ENCODE measurements at places on chromosomes 11 and 22. TPM values are rescaled to one million over a fixed set of nuclear protein-coding genes. Genes with fewer than 3 reads are reported as not detected.
A peak's percentile ranks its signal among the peaks of the same experiment; 100 is the strongest.

GRCh38 chr22:19527321-19527721 is 3.1 kb upstream of the CLDN5 start:
- DNase-seq: no peak

DNA sequence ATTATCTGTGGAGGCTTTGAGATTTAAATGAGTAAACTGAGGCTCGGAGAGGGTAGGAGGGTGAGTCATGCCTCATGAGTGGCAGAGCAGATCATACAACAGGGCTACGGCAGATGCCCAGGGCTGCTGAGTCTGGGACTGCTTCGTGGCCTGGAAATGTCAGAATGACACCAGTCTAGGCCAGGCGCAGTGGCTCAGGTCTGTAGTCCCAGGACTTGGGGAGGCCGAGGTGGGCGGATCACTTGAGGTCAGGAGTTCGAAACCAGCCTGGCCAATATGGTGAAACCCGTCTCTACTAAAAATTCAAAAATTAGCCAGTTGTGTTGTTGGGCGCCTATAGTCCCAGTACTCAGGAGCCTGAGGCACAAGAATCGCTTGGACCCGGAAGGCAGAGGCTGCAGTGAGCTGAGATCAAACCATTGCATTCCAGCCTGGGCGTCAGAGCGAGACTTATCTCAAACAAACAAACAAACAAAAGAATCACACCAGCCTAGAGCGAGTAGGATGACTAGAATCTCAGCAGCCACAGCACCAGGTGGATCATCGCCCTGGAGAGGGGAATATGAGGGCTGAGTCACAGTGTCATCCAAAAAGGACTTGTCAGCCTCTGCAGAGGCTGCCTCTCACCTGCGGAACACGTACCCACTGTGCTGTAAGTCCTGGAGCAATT is 48.6 kb upstream of the ADA2 start:
- DNase-seq: no peak

DNA sequence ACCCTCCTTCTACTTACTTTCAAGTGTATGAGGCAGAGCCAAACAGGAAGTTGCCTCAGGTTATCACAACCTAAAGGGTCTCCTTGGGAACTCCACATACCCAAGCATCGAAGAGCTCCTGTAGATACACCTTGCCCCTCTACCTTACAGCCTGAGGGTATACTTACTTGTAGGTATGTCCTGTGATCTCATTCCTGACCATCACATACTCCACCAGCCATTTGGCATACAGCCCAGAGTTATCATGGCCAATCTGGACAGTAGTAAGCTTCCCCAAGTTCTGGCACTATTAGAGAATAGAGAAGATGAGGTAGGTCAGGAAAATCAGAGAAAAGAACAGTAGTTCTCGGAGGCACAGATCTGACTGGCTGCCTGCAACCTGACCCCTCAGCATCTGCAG is 53.4 kb upstream of the SCUBE2 start:
- DNase-seq: no peak

PRG3 gene
- not detected for total RNA-seq

GRCh38 chr11:8688414-8689362 is 6.1 kb downstream of the RPL27A start:
- peak; percentile 96 for DNase-seq

GRCh38 chr22:45212306-45212709 is 28.4 kb downstream of the KIAA0930 start:
- peak; percentile 53 for DNase-seq

DNA sequence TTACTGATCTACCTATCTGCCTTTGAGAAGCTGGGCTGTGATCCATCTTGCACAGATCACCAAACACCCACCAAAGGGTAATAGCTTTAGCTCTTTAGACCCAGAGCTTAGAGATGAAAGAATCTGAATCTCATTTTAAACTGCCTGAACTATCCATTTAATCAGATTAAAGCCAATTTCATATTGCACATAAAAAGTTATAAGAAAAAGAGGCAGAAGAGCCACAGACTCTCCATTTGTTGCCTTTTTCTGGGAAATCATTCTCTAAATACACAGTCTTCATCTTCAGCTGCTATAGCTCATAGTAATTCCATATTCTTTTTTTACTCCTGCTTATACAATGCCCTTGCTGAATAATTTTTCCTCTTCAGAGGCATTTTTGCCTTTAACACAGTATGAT is 271.2 kb downstream of the DLG2 start:
- DNase-seq: no peak

ZNF214 gene
- 1.9 TPM for total RNA-seq

ACRV1 gene
- not detected for total RNA-seq

- DNase-seq: peak; percentile 73
These were observed 38.3 kb downstream of the PIK3IP1 start for GRCh38 chr22:31253949-31254348.

SLC22A9 gene
- total RNA-seq: 0.22 TPM

GUCY1A2 gene
- 1.2 TPM for total RNA-seq

SYCE3 gene
- total RNA-seq: not detected

DNA sequence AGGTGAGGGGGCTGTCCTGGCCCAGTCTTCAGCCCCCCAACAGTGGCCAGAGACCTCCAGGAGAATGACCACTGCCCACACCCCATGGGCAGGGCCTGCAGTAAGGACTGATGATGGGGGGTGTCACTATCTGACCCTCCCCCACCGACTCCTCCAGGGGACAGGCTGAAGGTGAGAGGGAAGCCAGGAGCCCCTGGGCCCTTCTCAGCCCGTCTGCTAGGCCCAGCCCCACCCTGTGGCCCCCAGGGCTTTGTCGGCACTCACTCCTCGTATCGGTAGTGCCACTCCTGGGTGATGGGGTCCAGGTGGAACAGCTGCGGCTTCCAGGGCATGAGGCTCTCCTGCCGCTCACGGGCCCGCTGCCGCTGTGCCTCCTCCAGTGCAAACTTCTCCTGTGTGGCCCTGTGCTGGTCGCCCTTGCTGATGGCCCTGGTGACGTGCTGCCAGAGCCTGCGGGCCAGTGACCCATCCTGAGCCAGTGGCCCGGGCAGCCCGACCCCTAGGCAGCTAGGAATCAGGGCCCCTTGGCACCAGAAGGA is 35.4 kb upstream of the CARS1 start:
- no peak for DNase-seq

LINC01488 gene
- not detected for total RNA-seq

DNA sequence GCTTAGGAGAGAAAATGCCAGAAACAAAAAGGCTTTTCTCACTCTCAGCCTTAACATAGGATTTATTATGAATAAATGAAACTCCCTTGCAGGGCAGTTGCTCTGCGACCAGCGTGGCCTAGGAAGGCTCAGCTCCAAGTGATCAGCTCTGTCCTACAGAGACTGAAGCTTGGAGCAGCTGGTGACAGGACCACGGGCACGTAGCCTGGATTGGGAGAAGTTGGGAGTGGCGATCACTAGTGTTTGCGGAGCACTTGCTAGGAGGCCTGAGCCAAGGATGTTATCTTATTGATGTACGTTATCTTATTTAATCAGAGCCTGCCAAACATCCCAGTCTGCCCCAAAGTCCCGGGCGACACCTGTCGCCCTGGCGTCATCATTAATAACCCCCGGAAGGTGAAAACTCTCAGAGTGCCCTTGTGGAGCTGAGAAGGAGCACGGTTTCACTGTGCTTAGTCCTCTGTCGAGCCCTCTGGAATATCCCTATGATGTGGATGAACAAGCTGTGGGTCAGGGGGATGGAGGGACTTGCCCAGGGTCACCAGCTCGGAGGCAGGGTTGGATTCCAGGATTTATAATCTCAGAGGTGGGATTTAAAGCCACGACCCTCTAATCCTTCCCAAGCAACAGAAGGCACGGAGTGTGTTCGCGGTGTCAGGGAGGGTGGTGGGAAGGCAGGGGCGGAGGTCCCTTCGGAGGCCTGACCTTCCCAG is 40.8 kb upstream of the SMIM38 start:
- DNase-seq: no peak

DNA sequence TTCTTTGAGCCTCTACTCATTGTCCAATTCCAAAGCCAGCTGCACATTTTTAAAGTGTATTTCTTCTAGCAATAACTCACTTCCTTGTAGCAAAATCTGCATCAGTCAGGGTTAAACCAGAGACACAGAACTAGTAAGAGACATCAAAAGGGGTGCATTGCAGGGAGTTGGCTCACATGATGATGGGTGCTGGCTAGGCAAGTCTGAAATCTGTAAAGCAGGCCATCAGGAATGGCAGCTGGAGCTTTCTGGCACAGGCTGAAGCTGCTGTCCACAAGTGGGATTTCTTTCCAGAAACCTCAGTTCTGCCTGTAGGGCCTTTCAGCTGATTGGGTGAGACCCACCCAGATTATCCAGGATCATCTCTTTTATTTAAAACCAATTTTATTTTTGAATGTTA is 698.1 kb downstream of the NTM start:
- DNase-seq: no peak

OR5D13 gene
- total RNA-seq: not detected

DNA sequence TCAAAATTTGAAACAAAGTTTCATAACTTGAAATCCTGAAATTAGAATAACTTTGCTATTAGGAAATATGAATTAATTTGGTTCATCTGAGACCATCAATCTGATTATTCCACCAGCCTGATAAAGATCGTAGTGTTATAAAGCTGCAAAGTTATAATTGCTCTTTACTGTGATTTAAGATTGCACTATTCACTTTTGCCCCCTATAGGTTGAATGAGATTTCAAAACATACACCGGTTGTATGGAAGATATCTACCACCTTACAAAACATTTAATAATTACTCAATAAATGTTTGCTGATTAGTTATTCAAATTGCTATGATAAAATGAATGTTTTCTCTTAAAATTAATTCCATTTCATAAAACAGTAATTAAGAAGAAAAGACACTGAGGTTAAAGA is 26.1 kb downstream of the APIP start:
- DNase-seq: no peak

DNA sequence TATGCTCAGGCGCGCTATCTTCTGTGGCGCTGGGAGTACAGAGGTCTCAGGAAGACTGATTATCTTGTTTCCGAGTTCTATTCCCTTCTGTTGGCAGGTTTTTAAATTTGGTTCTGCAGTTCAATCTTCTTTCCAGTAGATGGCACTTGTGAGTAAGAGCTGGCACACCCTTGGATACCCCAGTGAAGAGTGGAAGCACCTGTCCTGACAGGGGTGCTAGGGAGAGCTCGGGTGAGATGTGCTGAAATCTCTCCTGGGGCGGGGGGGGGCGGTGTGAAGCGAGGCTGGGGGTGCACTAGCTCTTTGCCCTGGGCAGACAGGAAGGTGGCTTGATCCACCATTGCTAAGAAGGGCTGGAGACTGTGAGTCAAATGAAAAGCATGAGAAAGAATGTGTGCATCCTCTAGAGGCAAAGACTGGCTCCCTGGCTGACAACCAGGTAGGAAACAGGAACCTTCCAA is 679.9 kb upstream of the CCDC179 start:
- DNase-seq: peak; percentile 30

OR5M10 gene
- not detected for total RNA-seq

DNA sequence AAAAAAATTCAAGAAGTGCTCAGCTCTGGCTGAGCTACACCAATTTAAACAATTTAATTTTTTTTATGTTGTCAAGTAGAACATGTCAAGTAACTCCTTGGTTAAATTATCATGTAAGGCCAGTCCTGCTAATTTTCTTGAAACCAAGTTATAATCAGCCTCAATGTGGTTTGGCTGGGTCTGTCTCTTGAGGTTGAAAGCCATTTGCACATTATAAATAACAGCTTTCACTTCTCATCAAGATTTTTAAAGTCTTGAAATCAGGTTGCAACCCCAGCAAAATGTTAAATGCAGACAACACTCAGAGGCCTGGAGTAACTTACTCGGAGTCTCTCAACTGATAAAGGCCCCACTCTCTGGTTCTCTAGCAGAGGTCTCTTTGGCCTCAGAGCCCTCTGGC is 324.4 kb downstream of the BRD1 start:
- no peak for DNase-seq

DNA sequence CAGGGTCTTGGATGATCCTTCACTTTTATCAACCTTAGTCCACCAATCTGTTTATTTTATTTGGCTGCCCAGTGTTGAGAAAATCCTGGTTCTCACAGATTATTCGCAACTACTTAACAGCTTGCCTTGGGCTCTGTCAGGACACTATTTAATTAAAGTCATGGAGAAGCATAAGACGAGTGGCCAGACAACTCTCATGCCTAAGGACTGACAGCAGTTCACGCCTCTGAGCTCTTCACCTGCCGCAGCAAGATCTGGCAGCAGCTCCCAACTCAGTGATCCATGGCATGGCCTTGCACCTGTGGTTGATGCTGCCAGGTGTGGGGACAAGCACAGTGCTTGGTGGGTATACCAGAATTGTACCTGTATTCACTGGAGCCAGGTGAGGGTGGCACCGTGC is 37.8 kb downstream of the HIRA start:
- DNase-seq: no peak

- peak; percentile 19 for DNase-seq
These were observed 9.4 kb downstream of the PLAAT2 start for GRCh38 chr11:63553759-63554158.

- DNase-seq: no peak
These were observed 200.3 kb downstream of the C11orf91 start for GRCh38 chr11:33500332-33500731.

SCGB1A1 gene
- not detected for total RNA-seq

- peak; percentile 25 for DNase-seq
These were observed 116.5 kb upstream of the NAV2 start for GRCh38 chr11:19595840-19596751.

DNA sequence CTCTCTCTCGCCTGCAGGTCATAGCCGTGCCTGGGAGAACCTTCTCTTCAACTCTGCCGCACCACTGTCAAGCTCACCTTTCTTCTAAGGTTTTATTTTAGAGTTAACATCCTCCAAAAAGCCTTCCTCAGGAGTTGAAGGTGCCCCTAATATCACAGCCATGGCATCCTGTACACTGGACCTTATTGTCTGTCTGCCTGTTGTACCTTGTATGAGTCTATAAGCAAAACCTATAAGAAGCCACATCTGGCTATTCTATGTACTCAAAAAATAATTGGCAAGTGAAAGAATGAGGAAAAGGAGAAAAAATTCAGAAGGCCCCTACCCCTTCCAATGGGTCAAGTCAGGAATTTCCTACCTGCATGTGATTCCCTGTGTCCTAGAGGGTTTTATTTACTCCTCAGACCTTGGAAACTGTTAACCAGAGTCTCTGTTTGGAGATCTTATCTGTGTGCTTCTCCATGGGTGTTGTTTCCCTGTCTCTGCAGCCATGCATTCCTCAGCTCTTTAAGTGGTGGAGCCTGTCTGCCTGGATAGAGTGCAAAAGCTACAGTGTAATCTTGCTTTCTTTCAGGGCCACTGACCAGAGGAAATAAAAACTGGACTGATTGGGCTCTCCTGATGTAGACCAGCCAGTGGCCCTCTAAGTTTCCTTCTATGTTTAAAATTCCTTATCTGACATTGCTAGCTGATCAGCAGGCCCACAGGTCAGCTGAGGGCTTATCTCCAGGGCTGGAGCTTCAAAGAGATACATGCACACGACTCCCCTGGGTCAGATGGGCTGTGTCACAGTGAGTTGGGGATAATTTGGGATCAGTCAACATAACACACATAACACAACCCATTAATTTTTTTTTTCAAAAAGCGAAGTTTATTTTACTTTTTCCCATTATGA is 37.6 kb upstream of the TMEM135 start:
- DNase-seq: no peak

Data from colonic mucosa (tissue), 4 donors.